ENCODE measurements at places on chromosomes 3 and 15.

GRCh38 chr15:71651750-71652186 is 158.6 kb upstream of the NR2E3 start:
- DNase-seq = peak; percentile 63

DNA sequence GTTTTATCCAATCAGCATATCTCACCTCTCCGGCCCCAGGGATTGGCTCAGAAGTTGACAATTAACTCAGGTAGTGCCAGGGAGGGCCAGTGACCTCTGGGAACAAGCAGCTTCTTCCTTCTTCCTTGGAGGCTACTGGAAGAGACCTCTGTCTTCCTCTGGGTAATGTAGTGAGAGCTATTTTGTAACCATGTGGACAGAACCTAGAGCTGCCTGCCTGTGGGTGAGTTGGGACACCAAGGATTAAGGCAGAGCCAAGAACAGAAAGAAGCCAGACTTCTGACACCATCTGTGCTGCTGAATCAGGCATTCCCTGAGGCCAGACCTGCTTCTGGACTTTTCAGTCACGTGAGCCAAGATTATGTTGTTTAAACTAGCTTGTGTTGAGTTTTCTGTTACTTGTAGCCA is 5.9 kb upstream of the NDUFAF1 start:
- DNase-seq = no peak

- DNase-seq = no peak
These were observed 12.1 kb upstream of the GATA2 start for GRCh38 chr3:128504963-128505730.

DNA sequence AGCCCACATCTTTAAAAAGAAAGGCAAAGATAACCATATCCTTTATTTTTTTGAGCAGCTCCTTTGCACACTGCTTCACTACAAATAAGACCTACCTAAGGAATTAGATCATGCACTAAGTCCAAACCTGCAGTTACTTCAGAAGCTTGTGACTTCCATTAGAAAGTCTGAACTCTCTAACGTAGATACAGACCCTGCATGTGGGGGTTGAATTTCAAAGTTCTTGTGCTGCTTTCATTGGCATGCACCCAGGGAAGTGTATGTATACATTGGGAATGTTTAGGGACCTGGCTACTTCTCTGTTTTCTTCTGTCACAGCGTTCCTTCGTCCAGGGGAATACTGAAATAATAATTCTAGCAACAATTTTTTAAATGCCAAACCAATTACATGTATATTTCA is 185.2 kb upstream of the IL12A start:
- DNase-seq = no peak

GRCh38 chr3:40237889-40238571 is 71.5 kb upstream of the EIF1B start:
- DNase-seq = peak; percentile 3

GRCh38 chr15:90451053-90451850 is 63.2 kb downstream of the IQGAP1 start:
- DNase-seq = peak; percentile 26

GRCh38 chr15:99090011-99090699 is 14.7 kb upstream of the SYNM start:
- DNase-seq = no peak

DNA sequence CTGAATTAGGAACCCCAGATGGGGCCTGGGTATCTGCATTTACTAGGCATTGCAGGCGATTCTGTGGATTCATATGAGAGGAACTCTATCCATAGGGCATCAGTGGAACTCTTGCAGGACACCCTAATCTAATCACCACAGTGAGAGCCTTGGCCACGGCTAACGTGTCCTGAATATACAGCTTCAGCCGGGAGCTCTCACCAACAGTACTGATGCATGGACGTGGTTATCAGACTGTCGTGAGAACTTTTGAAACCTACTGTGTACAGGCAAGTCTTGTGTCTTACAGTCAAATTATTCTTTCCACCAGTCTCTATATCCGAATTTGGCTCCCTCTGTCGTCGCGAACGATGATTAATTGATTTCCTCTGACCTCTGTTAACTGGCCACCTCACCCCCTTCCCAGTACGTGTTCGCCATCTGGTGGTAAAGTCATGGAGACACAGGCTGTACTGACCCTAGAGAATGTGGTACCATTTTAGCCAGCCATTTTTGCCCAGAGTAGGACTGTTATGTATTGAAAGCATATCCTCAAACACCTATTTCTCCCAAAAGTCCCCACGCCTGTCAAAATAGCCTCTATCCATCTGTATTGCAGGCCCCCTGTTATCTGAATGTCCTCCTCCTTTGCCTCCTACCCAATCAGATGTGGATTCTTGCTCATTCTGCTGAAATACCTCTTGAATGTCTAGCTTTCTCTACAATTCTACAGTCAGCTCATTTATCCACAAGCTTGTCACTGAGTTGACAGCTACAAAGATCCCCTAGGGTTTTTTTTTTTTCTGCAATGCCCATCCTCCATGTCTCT is 39.7 kb downstream of the GLDN start:
- peak; percentile 67 for DNase-seq

DNA sequence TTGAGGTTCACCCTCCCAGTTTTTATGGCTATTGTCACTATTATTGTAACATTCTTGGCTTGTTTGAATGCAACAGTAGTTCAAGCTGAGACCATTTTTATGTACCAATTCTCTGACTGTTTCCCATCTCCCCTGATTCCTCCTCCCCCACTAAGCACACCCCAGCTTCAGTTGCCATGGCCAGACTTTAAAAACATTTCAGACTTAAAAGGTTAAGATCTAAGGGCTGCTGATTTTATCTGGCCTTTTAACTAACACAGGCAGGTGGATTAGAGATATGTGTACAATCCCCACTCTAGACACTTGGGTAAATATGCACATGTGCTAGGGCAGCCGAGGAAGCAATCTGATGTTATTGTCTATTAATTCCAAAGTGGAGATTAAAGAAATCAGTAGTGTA is 386.3 kb upstream of the NR2F2 start:
- no peak for DNase-seq

GRCh38 chr3:10354361-10355015 is 33.6 kb upstream of the SEC13 start:
- DNase-seq = no peak

- DNase-seq = no peak
These were observed 113.7 kb upstream of the TPRG1 start for GRCh38 chr3:189058071-189058470.

Measured in SW480 (cell line).